ENCODE measurements at places on chromosomes 1 and 21.

DNA sequence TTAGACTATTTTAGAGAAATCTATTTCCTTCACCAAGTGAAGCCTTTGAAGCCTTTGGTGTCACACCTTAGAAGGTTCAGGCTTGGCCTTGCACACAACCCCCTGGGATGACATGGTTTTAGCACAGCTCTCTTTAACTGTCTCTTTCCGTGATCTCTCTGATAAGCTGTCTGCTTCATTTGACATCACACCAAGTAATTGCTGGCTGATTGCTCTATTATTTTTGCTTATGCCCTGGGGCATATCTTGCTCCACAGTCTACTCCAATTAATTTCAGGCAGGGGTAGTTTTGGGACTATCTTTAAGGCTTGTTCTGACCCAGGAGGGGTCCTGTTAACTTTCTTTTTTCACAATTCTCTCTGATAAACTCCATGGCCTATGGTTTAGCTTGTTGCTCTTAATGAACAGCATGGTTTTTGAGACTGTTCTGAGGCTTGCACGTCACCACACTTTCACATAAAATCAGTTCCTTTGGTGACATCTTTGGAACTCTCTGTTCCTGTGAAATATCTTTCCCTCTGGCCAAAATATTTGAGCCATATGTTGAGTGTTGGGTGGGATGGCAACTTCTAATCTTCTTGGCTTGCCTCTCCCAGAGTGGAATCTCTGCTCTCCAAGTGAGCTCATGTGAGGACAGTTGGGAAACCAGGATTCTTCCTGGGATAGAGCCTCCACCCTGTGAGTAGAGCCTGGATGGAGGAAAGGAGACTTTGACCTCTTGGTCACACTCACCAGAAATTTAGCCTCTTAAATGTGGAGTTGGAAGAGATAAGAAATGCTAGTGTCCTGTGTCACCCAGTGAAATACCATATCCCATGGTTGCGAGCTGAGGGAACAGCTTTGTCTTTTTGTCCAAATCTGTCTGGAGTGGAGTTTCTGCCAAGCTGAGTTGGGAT lies 63.6 kb downstream of the MAP3K21 start:
- DNase-seq: no peak

GRCh38 chr1:7535934-7536878 lies 234.9 kb upstream of the VAMP3 start:
- no peak for DNase-seq

DNA sequence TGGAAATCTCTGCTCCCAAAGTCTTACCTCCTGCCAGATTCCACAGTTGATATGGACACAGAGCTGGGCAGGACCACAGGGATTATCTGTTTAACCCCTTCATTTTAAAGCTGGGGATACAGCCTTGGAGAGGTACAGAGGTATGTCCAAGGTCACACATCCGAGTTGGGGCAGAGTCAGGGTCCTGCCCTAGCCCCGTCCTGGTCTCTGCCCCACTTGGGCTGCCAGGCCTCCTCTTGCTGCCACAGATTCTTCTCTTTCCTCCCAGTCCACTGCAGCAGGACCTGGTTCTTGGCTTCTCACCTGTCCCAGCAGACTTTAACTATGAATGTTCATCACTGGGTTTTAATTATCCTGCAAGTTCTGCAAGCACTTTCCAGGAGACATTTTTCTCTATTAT lies 258.3 kb downstream of the MATN1 start:
- DNase-seq: no peak

GRCh38 chr1:61207416-61207815 lies 125.1 kb downstream of the NFIA start:
- no peak for DNase-seq

GRCh38 chr1:160257411-160258015 lies 4.8 kb downstream of the DCAF8 start:
- no peak for DNase-seq

GRCh38 chr1:14567056-14567455 lies 31.4 kb upstream of the KAZN start:
- DNase-seq: no peak

DNA sequence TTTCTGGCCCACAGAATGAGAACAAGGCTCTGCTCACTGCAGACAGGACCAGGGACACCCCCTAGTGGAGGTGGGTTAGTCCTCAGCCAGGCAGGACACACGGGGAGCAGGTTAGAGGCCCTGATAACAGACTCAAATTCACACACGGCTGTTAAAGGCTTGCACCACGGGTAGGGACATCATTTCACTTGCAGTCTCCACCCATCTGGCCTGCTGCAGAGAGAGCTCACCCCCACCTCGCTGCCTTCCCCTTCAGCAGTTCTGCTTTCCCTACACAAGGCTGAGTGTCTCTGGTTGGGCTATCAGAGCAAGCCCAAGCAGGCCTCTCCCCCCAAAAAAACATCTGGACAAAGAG lies 20.6 kb downstream of the MEF2D start:
- peak; percentile 83 for DNase-seq

- DNase-seq: no peak
These were observed 16.6 kb downstream of the IFI6 start for GRCh38 chr1:27655151-27655937.

DNA sequence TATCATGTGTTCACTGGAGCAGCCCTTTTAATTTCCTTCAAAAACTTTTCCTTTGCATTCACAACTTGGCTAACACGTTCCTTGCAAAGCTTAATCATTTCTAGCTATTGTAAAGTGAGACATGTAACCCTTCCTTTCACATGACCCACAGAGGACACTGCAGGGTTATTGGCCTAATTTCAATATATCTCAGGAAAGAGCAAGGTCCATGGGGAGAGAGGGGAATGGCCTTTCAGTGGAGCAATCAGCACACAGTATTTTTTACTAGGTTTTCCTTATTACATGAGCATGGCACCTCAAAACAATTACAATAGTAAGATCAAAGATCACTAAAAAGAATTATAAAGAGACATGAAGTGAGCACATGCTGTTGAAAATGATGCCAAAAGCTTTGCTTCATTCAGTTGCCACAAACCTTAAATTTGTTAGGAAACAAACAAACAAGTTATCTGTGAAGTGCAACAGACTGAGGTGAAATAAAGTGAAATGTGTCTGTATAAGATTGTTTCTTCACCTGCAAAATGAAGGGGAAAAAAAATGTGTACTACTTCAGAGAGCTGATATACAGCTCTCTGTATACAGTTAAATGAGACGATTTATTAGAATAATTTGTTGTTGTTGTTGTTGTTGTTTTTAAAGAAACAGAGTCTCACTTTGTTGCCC lies 61.5 kb downstream of the EIF4G3 start:
- no peak for DNase-seq

- DNase-seq: no peak
These were observed 24.7 kb downstream of the PALMD start for GRCh38 chr1:99670583-99670982.

DNA sequence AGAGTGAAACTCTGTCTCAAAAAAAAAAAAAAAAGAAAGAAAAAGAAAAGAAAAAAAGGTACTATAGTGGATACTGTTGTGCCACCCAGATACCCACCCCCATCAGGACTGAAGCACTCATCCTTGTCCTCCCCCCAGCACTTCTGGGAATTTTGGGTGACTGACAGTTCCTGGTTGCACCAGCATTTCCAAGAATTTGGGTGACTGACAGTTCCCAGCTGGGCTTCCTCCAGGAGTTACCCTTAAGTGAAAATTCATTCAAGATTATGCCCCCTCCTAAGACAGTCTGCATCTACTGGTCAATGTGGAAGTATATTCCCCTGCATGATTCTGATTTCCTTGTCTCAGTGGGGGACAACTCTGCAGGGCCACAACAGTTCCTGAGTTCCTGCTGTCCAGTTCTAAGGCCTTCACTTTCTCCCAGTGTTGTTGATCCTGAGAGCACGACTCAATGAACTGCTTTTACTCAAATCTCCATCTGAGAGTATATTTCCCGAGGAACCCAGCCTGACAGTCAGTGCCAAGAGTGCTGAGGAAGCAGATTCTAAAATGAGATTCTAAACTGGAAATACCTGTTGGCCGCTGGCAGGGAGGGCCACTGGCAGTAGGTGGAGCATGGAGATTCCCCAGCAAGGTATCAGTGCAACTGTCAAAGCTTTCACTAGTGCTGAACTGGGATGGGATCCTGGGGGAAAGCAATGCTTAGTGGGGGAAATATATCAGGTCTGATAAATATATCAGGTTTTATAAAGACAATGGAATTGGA lies 18.5 kb downstream of the RIIAD1 start:
- no peak for DNase-seq

GRCh38 chr21:44723177-44724131 lies 12.1 kb upstream of the TSPEAR start:
- no peak for DNase-seq

- no peak for DNase-seq
These were observed 54.4 kb upstream of the NEGR1 start for GRCh38 chr1:72336776-72337175.

DNA sequence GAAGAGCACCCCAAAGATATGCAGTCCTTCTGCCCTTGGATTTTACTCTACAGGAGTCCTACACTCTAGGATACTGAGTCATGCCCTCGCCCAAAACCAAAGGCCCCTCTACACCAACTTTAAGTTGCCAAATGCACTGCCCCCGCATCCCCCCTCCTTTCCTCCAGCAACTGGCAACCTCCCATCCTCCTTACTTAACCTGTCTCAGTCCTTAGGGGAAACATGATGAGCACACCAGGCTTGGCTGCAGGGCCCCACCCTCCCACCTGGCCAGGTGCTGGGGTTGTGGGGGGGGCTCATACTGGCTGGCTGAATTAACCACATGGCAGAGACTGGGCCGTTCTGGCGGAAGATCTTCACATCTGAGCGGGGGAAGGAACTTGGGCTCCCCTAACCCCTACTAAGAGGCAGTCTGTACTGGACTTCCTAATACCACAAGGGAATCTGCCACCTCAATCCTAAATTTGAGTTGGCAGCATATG lies 1.2 kb downstream of the HDGF start:
- peak; percentile 67 for DNase-seq

DNA sequence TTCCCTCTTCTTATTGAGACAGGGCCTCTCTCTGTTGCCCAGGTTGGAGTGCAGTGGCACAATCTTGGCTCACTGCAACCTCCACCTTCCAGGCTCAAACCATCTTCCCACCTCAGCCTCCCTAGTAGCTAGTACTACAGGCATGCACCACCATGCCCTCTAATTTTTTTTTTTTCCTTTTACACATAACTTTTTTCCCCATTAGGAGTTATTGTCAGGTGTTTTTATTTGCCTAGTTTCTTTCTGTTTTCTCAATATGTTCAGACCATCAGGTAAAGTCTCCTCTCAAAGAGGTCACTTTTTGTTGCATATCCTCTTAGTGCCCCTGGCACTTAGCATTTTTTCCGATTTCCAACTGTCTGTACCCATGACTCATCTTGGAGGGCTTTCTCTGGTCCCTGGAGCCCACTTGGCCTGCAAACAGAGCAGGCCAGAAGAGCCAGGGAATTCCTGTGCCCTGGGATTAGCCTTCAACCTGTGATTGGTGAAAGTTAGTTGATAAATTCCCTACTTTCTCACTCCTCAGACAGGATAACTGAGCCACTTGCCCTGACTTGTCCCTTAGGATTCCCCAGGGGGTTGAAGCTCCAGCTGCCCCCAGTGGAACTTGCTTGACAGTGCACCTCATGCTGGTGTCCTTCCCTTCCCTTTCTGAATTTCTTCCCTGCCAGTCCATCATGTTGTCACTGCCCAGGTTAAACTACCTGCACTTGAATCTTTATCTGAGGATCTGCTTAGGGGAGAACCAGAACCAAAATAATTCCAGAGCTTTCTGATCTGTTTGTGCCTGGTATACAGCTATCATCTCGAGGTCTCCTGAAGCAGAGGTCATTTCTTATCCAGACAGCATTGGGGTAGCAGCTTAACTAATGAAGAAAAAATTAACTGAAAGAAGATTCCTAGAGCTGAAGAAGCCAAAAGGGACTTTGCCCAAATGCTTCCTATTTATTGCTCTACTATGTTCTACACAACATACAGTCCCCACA lies 2.4 kb downstream of the NTPCR start:
- DNase-seq: peak; percentile 37

- DNase-seq: no peak
These were observed 687 bp downstream of the PRKAB2 start for GRCh38 chr1:147171399-147172167.

DNA sequence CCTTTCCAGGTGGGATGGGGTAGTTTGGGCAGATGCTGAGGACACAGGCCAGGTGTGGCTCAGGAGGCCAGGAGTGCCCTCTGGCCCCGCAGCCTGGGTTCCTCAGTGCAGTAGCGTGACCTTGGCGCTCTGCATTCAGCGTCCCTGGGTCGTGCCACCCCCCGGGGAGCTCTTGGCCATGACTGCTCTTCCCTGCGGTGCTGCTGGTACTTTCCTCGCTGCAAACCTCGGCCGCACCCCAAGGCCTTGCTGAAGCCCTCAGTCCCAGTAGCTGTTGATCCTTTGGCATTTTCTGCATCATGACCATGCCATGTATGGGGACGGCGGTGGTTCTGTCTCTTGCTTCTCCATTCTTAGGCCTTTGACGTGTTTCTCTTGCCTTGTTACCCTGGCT lies 13.8 kb downstream of the SLX9 start:
- DNase-seq: no peak

DNA sequence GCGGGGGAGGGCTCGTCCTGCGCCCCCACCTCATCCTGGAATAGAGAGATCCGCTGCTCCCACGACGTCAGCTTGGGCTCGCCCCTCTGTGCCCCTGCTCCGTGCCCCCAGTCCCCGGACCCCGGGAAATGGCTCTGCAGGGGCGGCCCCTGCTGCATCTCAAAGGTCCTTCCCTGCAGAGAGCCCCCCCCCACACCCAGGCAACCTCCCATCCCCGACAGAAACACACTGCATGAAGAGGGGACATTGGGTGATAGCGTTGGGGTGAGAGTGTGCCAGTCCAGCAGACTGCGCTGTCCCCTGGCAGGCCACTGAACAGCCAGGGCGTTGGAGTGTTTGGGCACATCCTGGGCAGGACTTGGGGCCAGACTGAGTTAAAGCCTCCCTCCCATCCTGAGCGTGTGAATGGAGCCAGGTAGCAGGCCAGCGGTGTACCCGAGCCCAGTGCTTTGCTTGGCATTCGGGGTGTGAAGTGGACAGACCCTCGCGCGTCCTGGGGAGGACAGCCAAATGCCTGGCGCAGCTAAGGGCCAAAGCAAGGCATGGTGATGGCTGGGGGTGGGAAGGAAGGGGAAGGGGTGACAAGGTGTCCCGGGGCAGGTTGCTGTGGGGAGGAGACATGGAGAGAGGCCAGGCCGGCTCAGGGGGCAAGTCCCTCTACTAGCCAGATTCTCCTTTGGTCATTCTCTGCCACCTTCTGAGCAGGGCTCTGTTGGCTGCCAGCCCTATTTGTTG lies 633 bp upstream of the ETNK2 start:
- no peak for DNase-seq

DNA sequence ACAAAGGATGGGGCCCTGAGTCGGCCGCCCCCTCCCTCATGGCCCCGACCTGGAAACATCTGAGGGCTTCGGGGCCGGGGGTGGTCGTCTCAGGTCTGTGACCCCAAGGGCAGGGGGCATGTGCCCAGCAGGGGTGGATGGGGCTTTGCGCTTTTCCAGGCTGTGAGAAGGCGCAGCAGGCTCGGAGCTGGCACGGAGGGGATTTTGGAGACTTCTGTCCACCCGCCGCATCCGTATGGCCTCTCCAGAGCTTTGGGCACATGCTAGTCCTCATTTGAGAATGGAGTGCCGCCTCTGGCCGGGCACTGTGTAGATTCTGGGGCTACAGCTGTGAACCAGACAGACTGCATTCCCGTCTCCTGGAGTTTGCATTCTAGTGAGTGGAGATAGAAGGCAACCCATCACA lies 66.1 kb upstream of the WNT4 start:
- no peak for DNase-seq

All from HL-60 (cell line).